Cardiac septum (tissue), 1 donor: ENCODE measurements at places on chromosomes 5 and 9.

GRCh38 chr9:135329571-135330306 lies 149.8 kb upstream of the PPP1R26 start:
- DNase-seq, result no peak

GRCh38 chr5:166772770-166773169 lies 1518.7 kb upstream of the WWC1 start:
- no peak for DNase-seq

GRCh38 chr9:98347642-98348041 lies 92.2 kb upstream of the TBC1D2 start:
- no peak for DNase-seq

GRCh38 chr5:104178829-104179456 lies 616.4 kb upstream of the NUDT12 start:
- no peak for DNase-seq

DNA sequence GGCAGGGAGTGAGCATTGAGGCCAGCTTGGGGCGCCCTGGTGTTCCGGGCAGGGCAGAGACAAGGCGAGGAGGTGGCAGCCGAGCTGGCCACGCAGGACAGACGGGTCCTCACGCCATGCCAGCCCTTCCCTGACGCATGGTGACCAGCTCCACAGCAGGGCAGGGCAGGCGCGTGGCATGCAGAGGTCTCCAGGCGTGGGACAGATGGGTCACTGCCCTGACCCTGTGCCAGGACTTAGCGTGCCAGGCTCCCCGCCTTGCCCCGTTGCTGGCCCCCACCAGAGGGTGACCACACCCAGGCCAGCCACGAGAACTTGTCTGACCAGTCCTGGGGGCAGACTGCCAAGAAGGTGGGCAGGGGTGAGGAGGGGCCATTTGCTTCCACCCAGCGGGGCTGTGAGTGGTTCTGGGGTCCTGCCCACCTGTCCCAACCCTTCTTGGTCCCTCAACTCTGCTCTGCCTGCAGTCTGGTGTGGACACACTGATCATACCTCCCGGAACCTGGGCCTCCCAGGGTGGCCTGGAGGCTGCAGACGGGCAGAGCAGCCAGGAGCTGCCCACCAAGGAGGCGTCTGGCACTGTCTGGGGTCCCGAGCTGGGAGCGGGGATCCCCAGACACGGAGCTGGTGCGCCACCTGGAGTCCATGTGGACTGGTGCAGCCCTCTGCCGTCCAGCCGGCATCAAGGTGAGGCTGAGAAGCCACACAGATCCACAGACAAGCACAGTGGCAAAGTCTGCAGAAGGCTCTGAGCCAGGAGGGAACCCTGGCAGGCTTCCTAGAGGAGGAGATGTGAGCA lies at the start of gene RNF224:
TSS of gene RNF224 (plus strand) at position 449 of the 799 bp plus-strand sequence. CDS start 834 bp downstream, outside the sequence.
- peak; percentile 90 for DNase-seq

DNA sequence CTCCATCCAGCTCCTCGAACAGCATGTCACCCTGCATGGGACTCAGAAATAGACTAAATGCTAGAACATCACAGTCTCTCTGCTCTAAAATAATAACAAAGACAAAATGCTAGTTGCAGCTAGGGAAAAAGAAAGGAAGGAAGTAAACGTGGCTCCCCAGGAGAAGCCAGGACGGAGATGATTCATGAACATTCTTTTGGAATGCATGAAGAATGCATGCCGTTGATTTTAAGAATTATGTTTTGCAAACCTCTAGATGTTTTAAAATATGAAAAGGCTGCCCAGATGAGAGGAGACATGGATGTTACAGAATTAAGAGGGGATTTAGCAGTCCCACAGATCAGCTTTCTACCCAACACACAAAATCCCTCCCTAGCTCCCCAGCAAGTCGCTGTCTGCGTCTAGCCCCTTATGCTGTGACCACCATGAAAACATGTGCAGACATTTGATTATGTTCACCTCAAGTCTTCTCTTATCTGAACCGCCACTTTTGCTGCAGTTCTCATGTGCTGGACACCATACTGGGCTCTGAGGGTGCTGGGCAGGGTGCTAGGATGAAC lies 139.4 kb upstream of the LMX1B start:
- no peak for DNase-seq

- no peak for DNase-seq
Observed at GRCh38 chr9:123115146-123115913, 81.9 kb downstream of the GPR21 start.

DNA sequence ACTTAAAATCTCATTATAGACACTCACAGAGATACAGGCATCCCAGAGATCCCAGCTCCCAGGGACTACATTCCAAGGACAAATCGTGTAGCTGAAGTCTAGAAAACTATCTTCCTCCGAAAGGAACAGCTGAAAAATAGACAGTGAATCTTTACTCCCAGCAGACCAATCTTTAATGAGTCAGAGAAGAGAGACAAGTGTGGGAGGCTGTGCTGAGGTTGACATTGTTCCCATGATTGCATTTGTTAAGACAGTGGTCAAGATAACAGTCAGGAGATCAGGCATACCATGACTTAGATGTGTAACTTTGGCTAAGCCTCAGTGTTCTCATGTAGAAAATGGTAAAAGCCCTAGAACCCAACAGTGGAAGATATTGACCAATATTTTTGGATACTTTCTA lies 120.7 kb downstream of the PAPPA start:
- no peak for DNase-seq

GRCh38 chr9:29325894-29326293 lies 1752.6 kb upstream of the C9orf72 start:
- DNase-seq, result no peak

- DNase-seq, result no peak
Observed at GRCh38 chr9:16817514-16817913, 53.0 kb downstream of the BNC2 start.

GRCh38 chr5:149147676-149148075 lies 6.4 kb downstream of the ABLIM3 start:
- DNase-seq, result no peak

DNA sequence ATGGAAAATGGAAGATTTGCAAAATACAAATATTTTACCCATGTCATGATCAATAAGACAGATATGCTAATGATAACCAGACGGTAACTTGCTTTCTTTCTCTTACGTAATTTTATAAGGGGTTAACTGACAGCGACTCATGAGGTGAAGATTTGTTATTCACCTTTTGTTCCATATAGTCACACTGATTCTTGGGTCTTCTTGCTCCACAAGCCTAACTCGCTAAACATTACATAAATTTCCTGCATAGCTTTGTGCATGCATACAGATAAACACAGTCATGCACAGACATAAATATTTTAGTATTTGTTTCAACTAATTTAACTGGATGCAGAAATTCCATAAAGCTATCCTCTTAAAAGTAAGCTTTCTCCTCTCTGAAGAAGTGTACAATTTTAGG lies 225.9 kb downstream of the VPS13A start:
- no peak for DNase-seq

- no peak for DNase-seq
Observed at GRCh38 chr5:65329266-65329665, 152.5 kb downstream of the ADAMTS6 start.

GRCh38 chr9:91740701-91741100 lies 209.3 kb downstream of the ROR2 start:
- DNase-seq, result no peak

GRCh38 chr9:123365881-123366528 lies 10.0 kb downstream of the CRB2 start:
- DNase-seq, result no peak

- no peak for DNase-seq
Observed at GRCh38 chr9:112332214-112332613, 1.2 kb downstream of the PTBP3 start.

DNA sequence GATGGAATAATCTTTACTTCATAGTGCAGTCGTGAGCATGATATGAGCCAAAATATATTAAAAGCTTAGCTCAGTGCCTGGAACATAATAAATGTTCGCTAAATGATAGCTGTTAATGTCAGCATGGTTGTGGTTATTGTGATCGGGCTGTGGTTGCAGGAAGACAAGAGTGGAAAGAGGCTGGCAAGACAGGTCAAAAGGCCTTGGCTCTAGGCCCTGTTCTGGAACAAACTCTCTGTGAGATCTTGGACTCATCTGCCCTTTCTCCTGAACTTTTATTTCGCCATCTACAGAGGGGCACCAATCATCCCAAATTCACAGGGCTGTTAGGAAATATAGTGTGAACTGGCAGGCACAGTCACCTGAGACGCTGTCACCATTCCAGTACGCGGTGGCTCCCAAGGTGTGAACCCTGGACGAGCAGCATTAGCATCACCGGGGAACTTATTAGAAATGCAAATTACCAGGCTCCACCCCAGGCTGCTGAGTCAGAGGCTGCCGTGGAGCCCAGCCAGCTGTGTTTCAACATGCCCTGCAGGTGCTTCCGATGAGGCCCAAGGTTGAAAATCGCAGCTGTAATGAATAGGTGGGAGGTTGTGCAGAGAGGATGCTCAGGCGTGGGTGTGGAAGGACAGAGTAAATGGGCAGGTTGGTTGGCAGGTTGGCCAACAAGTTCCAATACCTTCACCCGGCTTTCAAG lies 50.2 kb upstream of the SAP30L start:
- DNase-seq, result no peak

DNA sequence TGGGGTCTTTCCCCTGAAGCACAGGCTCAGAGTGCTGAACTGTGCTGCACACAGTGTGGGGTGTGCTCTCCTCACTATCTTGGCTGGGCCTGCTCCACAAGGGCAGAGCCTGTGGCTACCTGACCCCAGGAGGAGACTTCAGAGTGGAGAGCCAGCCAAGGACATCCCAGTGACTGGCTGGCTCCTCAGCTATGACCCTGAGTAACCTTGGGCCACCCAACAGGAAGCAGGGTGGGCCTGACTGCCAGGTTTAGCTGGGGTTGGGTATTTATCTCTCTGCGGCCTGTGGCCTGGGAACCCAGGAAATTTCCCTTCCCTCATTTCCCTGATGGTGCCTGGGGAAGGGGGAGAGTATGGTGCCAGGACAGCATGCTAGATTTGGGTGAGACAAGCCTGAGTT lies 2.1 kb upstream of the EEIG1 start:
- no peak for DNase-seq

GRCh38 chr9:98046180-98046543 lies 10.4 kb upstream of the NANS start:
- no peak for DNase-seq
